ENCODE measurements at places on chromosomes 4 and X.

GRCh38 chrX:13721371-13721770 is 13.0 kb downstream of the TRAPPC2 start:
- no peak for DNase-seq

DNA sequence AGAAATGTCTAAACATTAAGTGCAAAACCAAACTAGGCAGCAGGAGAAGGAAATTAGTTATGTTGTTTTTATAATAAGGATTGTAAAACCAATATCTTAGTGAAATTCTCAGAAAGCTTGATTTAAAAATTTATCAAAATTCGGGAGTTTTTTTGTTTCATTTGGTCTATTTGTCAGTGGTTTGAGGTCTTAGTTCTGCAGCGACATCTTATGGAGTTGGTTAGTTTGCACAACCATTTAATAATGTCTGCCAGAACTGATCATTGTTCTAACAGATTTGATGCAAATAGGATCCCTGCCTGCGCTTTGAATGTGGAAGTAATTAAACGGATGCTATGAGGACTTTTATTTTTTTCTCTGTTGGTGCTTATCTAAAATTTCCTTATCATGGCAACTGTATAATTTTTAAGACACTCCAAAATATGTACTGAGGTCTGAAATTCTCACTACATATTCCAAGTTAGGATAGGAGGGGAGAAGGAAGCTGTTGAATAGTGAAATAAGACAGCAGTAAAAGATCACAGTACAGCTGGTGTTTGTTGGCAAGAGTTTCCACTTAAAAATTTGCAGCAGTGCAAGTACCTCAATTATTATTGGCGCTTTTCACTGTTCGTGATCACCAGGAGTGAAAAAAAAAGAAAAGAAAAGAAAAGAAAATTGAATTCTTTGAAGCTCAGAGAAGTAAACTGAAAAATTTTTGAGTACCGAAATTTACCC is 2521.4 kb downstream of the ARAP2 start:
- no peak for DNase-seq

DNA sequence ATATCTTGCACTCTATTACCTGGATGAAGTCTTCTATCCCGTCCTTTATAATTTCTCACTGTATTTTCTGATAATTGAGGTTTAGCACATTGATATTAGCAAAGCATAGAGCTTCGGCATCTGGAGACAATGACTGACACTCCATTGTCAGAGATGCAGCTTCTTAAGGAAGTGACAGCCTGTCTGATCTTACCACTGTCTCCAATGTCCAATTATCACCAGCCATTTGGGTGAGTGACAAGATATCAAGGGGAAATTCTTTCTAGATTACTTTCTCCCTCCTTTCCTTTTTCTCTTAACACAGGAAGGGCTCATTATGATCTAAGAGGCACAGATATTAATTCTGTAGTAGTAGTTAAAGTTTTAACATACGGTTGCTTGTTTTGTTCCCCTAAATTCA is 86.4 kb downstream of the LDB2 start:
- no peak for DNase-seq

- no peak for DNase-seq
Measured at GRCh38 chrX:47302396-47302795, 68.0 kb upstream of the ZNF157 start.

DNA sequence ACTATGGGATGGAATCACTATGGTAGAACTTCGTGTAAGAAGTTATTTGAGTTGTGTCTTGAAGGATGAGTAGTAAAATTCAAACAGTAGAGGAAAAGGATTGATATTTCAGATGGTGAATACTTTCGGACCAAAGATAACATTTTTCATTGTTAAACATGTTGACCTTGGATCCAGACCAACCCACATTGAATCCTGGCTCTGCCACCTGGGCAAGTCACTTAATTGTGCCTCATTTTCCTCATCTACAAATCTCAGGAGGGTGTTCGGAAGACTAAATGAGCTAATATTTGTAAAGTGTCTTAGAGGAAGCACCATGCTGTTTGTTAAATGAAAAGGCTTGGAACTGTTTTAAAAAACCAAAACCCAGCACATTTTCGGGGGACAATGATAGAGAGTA is 1.4 kb upstream of the AIFM1 start:
- no peak for DNase-seq

DNA sequence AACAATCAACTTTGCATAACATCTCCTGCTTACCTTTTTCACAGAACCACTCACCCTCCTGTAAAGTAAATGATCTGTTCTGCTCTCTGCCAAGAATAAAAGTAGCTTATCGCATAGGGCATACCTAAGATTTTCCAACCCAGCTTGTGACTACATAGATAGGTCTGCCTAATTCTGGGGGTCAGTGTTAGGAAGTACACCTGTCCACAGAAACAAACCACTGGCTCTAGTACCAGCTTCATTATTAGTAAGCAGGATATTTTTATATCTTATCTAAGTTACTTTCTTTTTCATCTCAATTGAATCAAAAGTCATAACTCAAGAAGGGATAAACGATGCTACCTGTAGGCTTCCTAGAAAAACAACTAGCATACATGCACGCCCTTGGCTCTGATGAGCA is 23.8 kb downstream of the CXCL1 start:
- no peak for DNase-seq

- DNase-seq, result no peak
Measured at GRCh38 chr4:71944956-71945355, 86.8 kb upstream of the NPFFR2 start.

GRCh38 chr4:24054910-24055309 is 165.1 kb upstream of the PPARGC1A start:
- no peak for DNase-seq

- DNase-seq, result no peak
Measured at GRCh38 chr4:112128452-112128851, 16.8 kb upstream of the FAM241A start.

DNA sequence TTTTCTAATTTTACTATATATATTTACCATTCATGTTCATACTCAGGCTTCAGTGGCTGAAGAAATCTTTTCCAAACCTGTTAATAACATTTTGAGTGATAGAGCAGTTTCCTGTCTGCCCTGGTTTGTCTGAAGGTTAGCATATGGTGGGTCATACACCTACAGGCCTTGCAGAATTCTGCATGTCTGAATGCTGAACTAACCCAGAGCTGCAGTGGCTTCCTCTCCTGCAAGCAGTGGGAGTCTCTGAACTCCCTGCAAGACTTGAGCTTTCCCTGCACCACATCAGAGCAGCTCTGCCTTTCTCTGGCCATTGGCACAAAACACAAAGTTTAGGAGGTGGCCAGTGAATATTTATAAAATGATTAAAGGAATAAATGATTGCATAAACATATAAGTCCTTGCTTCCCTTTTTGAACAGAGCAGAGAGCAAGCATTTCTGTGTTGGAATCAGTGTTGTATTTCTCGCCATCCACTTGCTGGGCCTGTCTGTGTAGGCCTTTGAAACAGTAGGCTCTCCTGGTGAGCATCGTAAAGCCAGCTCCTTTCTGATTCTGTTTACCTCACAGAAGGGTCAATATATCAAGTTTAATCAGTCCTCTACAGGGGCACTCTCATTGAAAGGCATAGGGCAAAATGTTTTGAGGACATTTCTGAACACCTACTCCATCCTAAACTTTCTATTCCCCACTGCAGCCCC is 15.0 kb upstream of the UNC5C start:
- DNase-seq, result no peak

- DNase-seq, result no peak
Measured at GRCh38 chr4:80263541-80264351, 2.7 kb upstream of the FGF5 start.

GRCh38 chrX:133215747-133216146 is 2.4 kb downstream of the TFDP3 start:
- no peak for DNase-seq

GRCh38 chrX:141314441-141314840 is 72.1 kb upstream of the SPANXC start:
- no peak for DNase-seq

DNA sequence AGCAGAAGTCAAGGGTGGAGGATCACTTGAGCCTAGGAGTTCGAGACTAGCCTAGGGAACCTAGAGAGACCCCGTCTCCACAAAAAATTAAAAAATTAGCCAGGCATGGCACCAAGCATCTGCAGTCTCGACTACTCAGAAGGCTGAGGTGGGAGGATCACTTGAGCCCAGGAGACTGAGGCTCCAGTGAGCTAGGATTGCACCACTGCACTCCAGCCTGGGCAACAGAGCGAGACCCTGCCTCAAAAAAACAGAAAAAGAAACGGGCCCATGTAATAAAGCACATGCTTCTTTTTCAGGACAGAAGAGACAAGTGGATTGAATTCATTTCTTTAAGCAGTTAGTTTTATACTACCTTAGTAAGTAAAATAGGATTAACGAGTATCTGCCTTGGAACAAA is 42.0 kb downstream of the ELOVL6 start:
- no peak for DNase-seq

GRCh38 chr4:79650794-79651431 is 242.9 kb upstream of the GK2 start:
- no peak for DNase-seq

GRCh38 chr4:139665079-139665689 is 435 bp upstream of the MGST2 start:
- DNase-seq, result no peak

GRCh38 chr4:75653845-75654503 is 19.2 kb downstream of the G3BP2 start:
- DNase-seq, result no peak

- DNase-seq, result no peak
Measured at GRCh38 chrX:150715184-150715583, 22.0 kb downstream of the MTMR1 start.

DNA sequence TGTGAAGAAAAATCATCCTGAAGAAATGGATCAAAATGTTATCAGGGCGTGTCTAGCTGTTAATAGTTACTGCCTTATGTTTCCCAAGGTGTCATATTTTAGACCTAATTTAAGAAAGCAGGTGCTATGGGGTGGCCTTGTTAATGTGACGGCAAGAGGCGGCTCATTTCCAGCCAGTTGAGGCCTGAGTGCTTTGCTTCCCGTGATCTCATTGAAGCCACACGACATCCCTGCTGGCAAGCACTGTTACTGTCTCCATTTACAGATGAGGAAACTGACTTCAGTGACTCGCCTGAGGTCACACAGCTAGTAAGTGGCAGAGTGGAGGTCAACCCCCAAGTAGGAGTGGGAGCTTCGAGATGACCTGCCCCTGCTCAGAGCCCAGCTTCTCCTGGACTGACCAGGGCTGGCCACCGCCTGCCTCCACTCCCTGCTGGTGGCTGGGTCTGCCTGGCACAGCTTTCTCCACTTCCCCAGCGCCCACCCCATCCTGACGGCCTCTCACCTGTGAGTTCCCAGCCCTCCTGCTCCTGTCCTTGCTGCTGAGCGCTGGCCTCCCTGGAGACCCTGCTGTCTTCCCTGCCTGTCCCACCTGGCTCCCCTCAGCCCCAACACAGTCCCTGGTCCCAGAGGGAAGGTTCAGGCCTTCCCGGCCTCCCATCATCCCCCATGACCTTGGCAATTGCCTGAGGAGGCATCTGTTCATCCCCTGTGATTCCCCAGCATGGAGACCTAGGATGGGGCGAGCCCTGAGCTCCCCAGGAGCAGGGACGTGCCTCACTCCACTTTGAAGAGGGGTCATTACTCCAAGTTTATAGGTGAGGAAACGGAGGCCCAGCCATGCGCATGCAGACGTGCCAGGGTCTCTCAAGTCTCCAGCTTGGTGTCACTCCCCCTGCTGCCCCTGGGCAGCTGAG is 47.7 kb upstream of the SORCS2 start:
- no peak for DNase-seq

GRCh38 chr4:149738156-149738555 is 77.5 kb downstream of the IQCM start:
- no peak for DNase-seq

GRCh38 chrX:35076061-35076460 is 133.5 kb downstream of the FAM47B start:
- no peak for DNase-seq

- DNase-seq, result no peak
Measured at GRCh38 chrX:25754399-25754798, 383.7 kb upstream of the MAGEB18 start.

DNA sequence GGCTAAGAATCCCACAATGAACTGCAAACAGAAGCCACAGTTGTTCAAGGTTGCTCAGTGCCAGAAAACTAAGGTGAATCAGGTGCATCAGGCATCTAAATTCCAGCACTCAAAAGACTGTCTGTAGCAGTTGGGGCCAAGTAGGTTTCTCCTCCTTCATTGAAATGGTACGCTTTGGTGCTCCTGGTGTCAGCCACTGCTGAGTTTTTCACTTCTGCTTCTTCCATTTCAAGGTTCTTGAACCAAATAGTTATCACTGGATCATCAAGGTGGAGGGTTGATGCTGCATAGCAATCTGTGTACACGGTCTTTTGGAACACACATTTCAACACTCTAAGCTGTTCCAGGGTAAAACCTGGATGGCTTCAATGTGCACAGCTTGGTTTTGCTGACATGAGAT is 74.4 kb downstream of the TMA16 start:
- no peak for DNase-seq

DNA sequence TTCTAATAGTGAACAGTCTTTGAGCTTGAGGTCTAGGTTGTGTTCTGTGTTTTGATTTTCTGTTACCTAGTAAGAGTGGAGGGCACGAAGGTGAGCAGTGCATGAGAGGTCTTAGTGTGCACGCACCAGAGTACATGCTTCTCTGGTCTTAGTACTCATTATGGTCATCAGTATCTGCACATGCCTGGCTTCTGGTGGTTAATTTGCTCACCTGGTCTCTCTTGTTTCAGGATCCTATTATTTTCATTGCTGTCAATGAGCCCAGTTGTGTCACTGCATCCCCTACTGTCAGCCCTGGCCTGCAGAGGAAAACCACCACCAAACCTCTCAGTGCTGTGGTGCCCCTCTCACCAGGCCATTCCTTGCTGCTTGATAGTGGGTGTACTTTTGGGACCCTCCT is 54.8 kb downstream of the NSUN7 start:
- no peak for DNase-seq

DNA sequence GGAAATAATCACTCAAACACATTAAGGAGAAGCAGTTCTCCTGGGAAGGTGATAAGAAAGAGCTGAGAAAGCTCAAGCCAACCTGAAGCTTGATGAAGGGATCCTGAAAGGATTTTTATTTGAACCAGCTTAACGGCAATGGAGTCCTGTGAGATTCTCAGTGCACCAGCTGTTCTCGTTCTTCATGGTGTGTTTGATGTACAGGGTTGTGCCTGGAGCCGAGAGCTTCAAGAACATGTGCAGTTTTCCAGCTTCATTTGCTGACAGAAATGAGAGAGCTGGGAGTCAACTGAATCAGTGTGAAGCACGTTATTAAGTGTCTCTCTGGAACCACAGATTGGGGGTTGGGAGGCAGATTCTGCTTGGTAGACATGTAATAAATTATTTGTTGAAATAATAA is 115.7 kb downstream of the ANKRD50 start:
- no peak for DNase-seq

- DNase-seq, result no peak
Measured at GRCh38 chr4:47442980-47443379, 20.5 kb downstream of the COMMD8 start.

DNA sequence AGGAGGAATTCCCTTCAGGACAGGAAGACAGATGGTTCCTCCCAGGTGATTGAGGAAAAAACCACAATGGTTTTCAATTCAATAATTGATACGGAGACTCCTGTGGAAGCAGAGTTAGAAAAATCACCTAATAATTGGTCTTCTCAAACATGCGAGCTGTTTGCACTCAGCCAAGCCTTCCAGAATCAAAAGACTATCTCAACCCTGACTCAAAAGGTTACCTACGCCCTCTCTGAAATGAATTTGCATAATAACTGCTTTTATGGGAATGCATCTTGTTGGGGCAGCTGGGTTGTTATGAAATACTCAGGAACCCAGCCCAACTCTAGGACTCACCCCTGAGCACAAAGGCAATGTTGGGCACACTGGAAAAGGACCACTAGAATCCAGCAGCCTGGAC is 66.9 kb upstream of the ARSJ start:
- no peak for DNase-seq
